Activated CD8-positive, alpha-beta memory T cell treated with anti-CD3 and anti-CD28 coated beads, Interleukin-2, amount 10 ng/mL, durations not matched to agents 7 days and 5 days (primary cell): ENCODE measurements at places on chromosomes 6 and 20. TPM values are rescaled to one million over a fixed set of nuclear protein-coding genes. Genes with fewer than 3 reads are reported as not detected.
A peak's percentile ranks its signal among the peaks of the same experiment; 100 is the strongest.

DNA sequence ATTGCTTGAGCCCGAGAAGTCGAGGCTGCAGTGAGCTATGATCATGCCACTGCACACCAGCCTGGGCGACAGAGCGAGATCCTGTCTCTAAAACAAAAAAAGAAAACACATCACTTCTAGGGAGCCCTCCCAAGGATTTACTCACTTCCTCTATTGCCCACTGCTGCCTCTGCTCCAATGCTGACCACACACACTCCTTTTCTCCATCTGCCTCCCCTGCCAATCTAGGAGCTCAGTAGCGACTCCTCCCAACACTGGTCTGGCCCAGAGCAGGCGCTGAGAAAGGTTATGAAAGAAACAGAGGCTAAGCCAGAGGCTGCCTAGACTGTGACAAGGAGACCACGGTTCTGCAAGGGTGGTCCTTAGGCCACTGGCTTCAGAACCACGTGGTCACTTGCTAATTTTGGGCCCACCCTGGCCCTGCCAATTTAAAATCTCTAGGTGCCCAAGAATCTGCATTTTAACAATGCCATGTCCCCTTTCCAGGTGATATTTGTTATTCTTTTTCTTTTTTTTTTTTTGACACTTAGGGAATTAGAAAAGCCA lies 1.3 kb upstream of the E2F1 start:
- no peak for DNase-seq

GRCh38 chr20:34997131-34997561 lies 41.5 kb downstream of the MYH7B start:
- DNase-seq: peak; percentile 45

DNA sequence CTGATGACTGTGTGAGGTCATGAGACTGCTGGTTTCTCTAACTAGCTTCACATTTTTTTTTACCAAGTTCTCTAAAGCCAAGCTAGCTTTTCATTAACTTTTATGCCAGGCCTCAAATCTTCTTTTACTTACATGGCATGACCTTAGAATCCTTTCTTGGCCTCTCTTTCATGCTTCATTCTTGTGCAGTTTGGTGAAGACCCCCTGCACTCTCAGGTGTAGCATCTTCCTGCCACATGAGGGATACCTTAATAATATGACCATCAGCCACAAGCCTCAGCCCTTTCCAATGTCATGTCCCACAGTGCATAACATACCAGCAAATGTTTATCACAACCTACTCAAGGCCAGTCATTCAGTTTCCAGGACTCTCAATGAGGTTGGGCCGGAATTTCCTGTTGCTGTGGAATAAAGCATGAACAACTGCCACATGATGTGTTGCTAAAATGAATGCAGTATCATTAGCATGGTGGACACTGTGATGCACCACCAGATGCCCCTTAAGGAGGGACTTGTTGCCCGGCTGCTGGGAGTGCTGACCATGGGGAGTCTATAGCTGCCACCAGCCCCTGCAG lies 72.2 kb downstream of the RIN2 start:
- DNase-seq: no peak

Gene PTK6
- 0.21 TPM for total RNA-seq

Gene TRIM40
- total RNA-seq: not detected

DNA sequence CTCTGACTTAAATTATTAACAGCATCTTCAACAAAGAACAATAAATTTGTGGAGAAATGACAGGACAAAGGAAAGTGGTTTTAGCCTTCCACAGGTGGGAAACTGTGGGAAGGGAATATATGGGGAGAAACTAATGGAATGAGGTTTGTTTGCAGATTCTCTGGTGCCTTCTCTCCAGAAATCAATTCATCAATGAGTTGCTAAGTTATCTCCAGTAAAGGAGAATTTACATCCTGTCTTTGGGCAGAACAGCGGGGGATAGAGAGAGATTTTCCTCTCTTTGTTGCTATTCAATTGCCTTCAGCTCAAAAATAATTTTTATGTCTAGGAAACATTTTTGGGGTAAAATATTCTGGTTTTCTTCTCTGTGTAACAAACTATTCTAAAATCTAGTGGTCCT lies 36.9 kb upstream of the LCA5 start:
- DNase-seq: no peak

GRCh38 chr6:43515808-43516207 lies 918 bp downstream of the YIPF3 start:
- DNase-seq: no peak

DNA sequence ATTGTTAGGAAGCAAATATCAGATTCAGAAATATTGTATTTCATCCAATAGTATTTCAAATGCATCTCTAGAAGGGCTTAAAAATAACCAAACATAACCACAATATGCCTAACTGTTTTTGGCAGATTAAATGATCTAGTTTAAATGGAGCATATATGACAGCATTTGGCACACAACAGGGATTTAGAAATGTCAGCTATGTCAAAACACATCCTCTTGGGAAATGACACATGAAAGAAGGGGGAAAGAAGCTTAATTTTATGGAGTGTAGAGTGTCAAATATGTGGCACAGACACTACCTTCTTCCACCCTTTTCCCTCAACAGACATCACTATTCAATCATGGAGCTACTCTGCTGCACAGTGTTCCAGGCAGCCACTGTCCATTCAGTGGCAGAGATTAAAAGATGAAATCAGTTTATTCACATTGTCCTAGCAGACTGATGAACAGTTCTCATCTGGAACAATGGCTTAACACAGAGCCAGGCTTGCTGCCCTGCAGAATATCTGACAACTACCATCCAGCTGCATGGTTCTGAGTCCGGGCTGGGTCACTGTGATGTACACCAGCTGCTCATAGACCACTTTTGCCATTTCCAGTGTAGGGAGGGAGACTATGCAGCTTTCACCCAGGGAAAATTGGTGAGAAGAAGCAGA lies 349.8 kb downstream of the DHX35 start:
- DNase-seq: no peak

DNA sequence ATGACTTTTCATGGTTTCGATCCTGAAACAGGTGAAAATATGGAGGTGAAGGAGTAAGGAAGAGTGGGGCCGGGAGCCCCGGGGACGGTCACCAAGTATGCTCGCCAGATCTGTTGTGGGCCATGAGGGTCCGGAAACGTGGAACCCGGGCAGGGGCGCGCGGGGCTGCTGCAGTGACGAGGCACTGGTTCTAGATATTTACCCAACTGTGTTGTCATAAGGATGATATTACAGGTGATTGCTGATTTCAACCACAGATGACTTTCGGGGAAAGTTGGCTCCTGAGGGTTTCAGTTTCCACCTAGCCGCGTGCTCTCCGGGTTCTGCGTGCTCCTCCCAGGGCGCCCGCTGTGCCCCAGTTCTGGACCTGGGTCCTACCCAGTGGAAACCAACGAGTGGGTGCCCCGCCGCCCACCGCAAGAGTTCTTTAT lies 12.2 kb downstream of the RAET1G start:
- no peak for DNase-seq

Gene KIAA0408
- 25.6 TPM for total RNA-seq
